Kidney (tissue), 22 donors: ENCODE measurements at places on chromosomes 2 and 18. TPM values are rescaled to one million over a fixed set of nuclear protein-coding genes. Genes with fewer than 3 reads are reported as not detected.

GRCh38 chr2:80700961-80701360 is 396.4 kb upstream of the LRRTM1 start:
- no peaks in the 10 kb centered on the region for H3K36me3 ChIP-seq
- H3K27ac ChIP-seq = no peak overlapping the region
- DNase-seq = no peak

DNA sequence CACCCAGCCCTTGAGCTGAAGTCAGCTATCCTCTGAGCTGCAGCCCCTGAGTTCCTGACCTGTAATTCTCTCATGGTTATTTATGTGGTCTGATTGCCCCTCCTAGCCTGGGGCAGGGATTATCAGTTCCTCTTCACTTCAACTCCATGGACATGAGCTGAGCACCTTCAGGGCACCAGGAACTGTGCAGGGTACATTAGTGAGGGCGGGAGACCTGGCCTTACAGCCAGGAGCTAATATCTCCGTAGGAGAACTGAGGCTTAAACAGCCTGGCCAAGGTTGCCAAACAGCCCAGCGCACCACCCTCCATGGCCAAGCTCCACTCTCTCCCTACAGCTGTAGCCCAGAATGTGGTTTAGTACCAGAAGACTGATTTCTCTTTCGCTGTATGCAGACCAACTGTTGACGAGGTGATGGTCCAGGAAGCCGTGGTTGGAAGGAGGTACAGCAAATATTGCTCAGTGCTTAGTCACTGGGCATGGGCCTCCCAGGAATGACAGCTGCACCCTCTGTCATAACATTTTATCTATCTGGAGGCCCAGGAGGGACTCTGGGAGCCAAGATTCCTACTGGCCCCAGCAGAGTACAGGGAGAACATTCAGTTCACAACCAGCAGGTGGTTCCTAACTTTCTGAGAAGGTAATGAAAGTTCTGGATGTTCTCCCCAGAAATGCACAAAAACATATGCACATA is 228.7 kb upstream of the SIX2 start:
- H3K27me3 ChIP-seq = no peaks in the 10 kb centered on the region
- no peaks in the 10 kb centered on the region for H3K4me1 ChIP-seq
- no peaks in the 10 kb centered on the region for H3K36me3 ChIP-seq
- no peak overlapping the region for H3K27ac ChIP-seq
- DNase-seq = no peak
- H3K4me3 ChIP-seq = no peak overlapping the region

DNA sequence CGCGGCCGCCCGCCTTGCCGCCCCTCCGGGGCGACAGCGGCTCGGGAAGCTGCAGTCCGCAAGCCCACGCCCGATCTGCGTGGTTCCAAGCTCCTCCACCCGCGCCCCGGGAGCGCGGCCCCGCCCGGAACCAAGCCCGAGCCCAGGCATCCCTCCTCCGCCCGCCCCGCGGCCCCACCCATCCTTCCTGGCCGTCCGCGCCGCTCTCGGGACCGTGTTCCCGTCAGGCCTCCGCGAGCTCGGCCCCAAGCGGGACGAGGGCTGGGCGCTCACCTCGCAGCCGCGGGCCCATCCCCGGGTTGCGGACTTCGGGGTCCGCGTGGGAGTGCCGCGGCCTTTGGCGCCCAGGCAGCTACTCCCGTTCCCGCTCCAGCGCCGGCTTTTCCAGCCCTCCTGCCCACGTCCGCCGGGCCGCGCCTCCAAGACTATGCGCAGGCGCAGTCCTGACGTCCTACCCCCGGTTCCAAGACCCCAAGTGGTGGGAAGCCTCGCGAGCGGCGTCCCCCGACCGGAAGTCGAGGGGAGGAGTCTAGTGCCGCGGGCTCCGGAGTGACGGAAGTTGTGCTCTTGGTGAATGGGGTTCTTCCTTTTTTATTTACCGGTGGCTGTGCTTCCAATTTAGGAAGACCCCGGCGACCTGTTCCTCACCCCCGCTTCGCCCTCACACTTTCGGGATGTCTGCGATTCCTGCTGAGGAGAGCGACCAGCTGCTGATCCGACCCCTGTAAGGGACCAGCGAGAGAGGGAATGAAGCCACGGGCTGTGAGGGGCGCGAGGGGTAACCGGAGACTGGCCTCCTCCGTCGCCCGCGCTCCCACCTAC is at the start of the genes CPSF3 and ITGB1BP1:
TSS of gene CPSF3 (plus strand) at position 555 of the 822 bp plus-strand sequence. CDS start at position 675, 120 bp downstream.
TSS of gene ITGB1BP1 (minus strand) at position 429 of the 822 bp plus-strand sequence. CDS start 4,831 bp downstream, outside the sequence.
- H3K4me3 ChIP-seq = peak within 1 kb of the TSS; percentile 92
- no peaks in the 10 kb centered on the region for H3K27me3 ChIP-seq
- H3K36me3 ChIP-seq = no peaks in the 10 kb centered on the region
- H3K4me1 ChIP-seq = peaks cover 3% of the 10 kb centered on the region
- H3K27ac ChIP-seq = peak within 1 kb of the TSS; percentile 84
- DNase-seq = peak; percentile 98

Gene AMER3
- not detected for total RNA-seq

Gene FAP
- total RNA-seq = 3.3 TPM

DNA sequence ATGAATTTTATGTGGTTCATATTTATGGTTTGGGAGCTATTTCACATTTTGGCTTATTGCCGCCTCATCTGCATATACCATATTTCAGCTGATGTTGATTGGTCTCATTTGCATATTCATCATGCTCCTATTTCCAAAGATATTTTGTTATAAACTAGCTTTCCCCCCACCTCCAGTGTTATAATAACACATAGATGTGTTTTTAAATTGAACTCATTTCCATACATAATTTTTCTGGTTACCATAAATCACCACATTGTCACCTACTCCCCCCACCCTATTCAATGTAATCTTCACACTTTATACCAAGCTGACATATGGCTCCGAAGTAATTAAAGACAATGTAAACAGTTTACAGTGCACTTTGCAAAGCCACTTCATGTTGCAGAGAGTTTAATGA is 101.2 kb downstream of the FSHR start:
- H3K4me3 ChIP-seq = no peak overlapping the region
- no peaks in the 10 kb centered on the region for H3K36me3 ChIP-seq
- H3K27ac ChIP-seq = no peak overlapping the region
- no peak for DNase-seq

DNA sequence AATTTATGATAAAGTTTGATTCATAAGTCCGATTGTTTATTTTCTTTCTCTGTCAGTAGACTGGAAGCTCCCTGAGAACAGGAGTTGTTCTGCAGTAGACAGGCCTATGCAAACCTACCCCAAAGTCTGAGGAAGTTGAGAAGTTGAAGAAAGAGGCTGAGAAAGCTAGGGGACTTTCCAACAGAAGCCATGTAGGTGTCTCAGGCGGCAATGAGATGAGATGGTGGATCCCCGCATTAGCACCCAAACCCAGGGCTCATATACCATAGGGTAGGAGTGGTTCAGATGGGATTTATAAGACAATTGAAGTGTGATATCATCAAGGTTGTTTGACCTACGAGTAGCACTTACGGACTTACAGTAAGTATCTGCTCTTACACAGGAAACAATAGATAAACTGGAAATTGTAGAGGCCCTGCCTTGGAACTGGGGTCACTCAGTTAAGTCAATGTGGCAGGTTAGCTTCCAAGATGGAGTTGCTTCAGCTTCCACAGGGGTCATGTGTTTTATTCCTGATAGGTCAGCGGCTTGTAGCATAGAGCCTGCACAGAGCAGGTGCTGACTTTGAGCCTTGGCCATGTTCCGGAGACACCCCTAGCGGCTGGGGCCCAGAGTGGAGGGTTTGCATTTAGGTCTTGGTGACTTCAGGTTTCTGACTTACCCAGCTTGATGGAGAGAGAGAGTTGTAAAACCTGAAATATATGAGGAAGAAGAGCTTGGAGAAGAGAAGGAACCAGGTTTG is 2.3 kb upstream of the PSD4 start:
- H3K27ac ChIP-seq = no peak overlapping the region
- no peaks in the 10 kb centered on the region for H3K27me3 ChIP-seq
- no peak overlapping the region for H3K4me3 ChIP-seq
- H3K4me1 ChIP-seq = no peaks in the 10 kb centered on the region
- no peaks in the 10 kb centered on the region for H3K36me3 ChIP-seq
- DNase-seq = no peak

DNA sequence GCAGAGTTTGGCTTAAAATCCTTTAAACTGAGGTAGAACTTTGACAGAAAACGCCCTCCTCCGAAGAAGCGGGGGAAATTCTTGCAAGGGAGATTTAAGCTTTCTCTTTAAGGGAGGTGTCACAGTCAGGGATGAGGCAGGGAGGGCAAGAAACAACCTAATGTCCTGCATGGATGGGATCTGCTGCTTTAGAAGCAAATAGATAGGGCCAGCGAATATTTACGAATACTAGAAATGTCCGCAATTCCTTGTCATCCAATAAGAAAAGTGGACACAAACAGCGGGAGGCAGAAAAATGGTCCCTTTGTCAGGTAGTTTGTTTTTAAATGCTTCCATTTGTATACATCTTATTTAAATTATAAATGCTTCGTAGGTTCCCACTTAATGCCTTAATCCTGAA is 12.0 kb downstream of the MEIS1 start:
- peaks cover 4% of the 10 kb centered on the region for H3K4me1 ChIP-seq
- no peak overlapping the region for H3K27ac ChIP-seq
- no peak for DNase-seq
- H3K27me3 ChIP-seq = peaks cover 4% of the 10 kb centered on the region

DNA sequence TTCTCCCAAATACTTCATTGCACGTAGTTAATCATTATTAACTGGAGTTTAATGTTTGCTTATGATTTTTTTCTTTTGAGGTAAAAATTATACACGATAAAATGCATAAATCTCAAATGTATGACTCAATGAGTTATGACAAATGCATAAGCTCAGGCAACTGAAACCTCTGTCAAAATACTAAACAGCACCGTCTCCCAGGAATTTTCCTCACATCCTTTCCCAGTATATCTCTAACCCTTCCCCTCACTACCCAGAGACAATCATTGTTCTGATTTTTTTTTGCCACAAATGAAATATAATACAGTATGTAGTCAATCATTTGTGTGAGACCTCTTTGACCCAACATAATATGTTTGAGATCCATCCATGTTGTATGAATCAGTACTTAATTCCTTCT is 606.5 kb downstream of the CPS1 start:
- H3K4me1 ChIP-seq = no peaks in the 10 kb centered on the region
- H3K36me3 ChIP-seq = no peaks in the 10 kb centered on the region
- DNase-seq = no peak
- no peak overlapping the region for H3K4me3 ChIP-seq
- H3K27me3 ChIP-seq = no peaks in the 10 kb centered on the region
- H3K27ac ChIP-seq = no peak overlapping the region

- no peak overlapping the region for H3K27ac ChIP-seq
- H3K27me3 ChIP-seq = no peaks in the 10 kb centered on the region
- H3K36me3 ChIP-seq = no peaks in the 10 kb centered on the region
- H3K4me3 ChIP-seq = no peak overlapping the region
Measured at GRCh38 chr2:38387887-38388286, 10.8 kb upstream of the ATL2 start.

Gene DSG2
- 63.0 TPM for total RNA-seq

DNA sequence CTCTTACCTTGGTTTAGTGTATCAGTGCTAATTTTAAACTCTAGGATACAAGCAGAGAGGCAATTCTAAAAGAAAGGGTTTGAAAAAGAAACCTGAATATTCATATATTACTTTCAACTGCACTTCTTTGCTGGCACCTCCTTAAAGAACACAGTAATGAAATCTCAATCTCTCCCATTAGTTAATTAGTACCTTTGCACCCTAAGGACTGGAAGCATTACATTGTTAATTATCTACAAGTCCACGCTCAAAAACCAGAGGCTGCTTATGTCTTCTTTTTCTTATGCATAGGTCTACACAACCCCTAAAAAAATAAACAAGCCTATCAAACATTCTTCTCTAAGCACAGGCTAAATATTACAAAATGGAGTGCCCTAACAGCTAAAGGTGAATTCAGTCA is 20.2 kb downstream of the EPHA4 start:
- H3K27ac ChIP-seq = no peak overlapping the region
- H3K27me3 ChIP-seq = no peaks in the 10 kb centered on the region
- peak; percentile 25 for DNase-seq
- no peaks in the 10 kb centered on the region for H3K4me1 ChIP-seq
- no peaks in the 10 kb centered on the region for H3K36me3 ChIP-seq

GRCh38 chr18:1393929-1394328 is 489.3 kb downstream of the ADCYAP1 start:
- no peaks in the 10 kb centered on the region for H3K36me3 ChIP-seq
- no peak for DNase-seq
- H3K27me3 ChIP-seq = no peaks in the 10 kb centered on the region
- no peaks in the 10 kb centered on the region for H3K4me1 ChIP-seq
- no peak overlapping the region for H3K27ac ChIP-seq

DNA sequence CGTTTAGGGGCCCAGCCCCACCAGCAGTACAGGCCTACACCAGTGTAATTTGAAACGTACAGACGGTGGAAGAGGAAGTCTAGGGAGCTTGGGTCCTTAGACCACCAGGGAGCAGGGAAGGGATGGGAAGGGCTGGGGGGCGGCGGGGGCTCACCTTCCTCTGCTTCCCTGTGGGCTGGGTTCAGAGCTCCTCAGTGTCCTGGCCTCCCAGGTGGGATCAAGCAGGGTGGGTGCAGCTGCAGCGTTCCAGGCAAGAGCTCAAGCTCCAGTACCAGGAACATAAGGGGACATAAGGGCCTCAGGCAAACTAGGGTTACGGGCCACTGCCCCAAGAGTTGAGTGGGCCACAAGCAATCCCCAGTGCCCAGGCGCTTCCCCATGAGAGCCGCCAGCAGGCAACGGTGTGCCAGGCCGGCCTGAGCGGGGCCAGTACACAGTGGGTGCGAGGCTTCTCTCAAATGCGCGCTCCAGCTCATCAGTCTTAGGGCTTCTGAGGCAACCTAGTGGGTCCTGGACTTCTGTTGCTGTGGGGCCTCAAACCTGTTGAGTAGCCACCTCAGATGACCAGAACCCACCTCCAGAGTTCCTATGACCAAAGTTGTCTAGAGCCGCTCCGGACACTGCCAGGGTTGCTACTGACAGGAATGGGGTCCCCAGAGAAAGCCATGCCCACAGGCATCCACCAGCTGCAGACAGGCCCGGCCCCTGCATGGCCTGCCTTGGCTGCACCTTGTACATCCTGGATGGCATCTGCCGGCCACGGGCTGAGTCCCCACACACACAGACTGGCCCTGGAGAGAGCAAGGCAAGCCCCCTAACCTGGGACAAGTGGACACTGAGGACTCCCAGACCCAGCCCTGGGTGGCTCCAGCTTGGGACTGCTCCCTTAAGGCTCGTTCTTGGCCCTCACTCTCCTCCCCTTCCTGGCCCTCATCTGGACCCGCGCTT is 5.2 kb downstream of the ANKRD23 start:
- no peak overlapping the region for H3K27ac ChIP-seq
- no peak overlapping the region for H3K4me3 ChIP-seq

GRCh38 chr2:33377048-33377447 is 99.4 kb upstream of the RASGRP3 start:
- no peaks in the 10 kb centered on the region for H3K36me3 ChIP-seq
- no peak overlapping the region for H3K27ac ChIP-seq
- H3K4me1 ChIP-seq = no peaks in the 10 kb centered on the region
- H3K27me3 ChIP-seq = no peaks in the 10 kb centered on the region

- no peak overlapping the region for H3K4me3 ChIP-seq
- H3K27me3 ChIP-seq = no peaks in the 10 kb centered on the region
- peak; percentile 14 for DNase-seq
- H3K36me3 ChIP-seq = peaks cover 4% of the 10 kb centered on the region
- H3K27ac ChIP-seq = no peak overlapping the region
Measured at GRCh38 chr2:190990132-190990531, 23.8 kb downstream of the STAT1 start.
